ENCODE measurements at places on chromosomes 3 and 15.

DNA sequence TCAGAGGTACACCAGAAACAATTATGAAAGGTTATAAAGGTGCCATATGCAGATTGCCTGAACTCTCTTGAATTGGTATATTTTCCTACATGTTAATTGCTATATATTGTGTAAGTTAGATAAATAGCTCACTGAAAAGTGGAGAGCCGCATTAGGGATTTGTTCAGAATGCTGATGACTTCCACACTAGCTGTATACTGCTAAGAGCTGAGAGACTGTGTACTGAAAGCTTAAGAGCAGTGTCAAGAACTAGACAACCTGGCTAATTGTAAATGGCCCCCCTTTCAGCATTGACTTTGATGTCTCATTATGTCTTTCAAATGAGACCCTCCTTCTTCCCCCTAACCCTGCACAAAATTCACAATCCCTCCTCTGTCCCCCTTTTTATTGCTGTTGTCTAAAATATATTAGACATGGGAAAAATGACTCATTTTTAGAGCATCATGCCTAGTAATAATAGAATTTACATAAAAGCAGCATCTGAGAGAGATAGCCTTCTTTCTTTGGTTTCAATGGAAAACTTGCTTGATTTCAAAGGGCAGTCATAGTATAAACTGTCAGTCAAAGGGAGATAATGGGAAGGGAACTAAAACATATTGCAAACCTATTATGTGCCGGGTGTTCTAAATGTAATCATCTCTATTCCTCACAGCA lies 34.7 kb upstream of the GREM1 start:
- no peak for DNase-seq

DNA sequence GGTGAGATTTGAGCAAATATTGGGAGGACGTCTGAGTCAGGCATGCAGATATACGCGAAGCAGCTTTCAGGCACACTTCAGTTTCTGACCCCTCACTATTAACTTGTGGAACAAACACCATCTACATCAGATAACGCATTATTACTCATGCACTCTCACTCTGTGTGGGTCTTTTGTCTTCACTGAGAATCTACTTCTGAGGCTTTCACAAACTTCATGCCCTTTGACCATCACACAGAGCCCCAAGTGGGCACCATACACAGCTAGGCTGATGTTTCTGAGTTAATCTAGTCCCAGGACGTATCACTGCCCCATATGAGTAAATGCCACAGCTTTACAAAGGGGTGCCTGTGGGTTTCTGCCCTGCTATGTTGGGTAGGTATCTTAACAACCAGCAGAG lies 39.6 kb upstream of the IP6K2 start:
- DNase-seq, result no peak

GRCh38 chr3:112334691-112335433 lies 1.9 kb downstream of the CD200 start:
- DNase-seq, result no peak

DNA sequence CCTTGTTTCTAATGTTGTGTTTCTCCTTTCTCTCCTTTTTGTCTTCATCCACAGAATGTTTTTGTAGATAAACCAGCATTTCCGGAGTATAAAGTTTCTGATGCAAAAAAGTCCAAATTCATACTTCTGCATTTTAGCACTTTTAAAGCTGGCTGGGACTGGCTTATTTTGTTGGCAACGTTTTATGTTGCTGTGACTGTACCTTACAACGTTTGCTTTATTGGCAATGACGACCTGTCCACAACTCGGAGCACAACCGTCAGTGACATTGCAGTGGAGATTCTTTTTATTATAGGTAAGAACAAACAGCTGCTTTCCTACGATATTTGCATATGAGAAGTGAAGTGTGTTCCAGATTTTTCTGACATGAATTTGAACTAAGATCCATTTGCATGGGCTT lies 199.4 kb downstream of the KCNH8 start:
- DNase-seq, result no peak

DNA sequence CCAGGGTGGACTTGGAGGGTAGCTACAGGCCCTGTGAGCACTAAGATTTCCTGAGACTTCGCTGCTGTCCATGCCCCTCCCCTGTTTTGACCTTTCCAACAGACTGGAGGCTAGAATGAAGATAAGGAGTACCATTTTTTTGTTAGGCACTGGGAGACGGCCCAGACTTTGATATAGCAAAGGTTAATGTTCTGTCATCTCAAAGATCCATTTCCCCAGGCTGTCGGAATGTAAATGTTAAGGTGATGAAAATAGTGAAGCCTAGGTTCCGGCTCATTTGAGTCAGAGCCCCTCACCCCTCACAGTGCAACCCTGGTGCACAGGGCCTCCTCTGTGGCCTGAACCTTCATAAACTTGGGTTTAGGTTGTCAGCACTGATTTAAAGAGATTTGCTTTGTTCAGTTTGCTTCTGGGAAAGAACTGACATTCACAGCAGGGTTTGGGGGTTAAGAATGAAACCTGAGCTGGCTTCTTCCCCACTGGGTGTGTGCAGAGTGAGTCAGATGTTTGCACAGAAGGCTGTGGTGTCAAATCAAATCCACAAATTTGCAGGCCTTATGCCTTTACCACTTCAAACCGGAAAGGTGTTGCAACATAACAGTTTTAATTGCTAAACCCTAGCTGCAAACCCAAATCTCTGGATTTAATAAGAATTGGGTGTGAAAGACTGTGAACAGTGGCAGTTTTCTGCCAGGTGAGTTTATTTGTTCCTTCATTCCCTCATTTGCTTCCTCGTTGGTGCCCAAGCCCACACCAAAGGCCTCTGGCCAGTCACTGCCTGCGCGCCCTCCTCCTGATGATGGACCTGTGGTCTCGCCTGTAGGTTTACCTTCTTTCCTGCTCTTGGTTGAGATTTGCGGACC lies 20.6 kb upstream of the KCTD6 start:
- peak; percentile 89 for DNase-seq

DNA sequence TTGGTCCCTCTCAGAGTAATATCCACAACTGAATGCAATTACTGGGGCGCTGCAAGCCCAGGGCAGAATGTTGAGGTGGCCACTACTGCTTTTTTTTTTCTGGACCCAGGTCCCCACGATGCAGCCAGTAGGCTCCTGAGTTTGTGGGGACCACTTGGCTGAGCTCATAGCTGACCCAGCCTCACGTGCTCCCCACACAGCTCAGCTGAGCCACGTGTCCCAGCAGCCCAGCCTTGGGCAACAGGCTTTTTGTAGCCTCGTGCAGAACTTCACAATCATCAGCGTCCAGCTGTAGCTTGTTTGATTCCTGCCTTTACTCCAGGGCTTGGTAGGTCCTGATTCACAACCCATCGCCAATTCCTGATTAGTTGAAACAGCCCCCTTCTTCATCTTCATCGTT lies 117.3 kb downstream of the ETFA start:
- no peak for DNase-seq

DNA sequence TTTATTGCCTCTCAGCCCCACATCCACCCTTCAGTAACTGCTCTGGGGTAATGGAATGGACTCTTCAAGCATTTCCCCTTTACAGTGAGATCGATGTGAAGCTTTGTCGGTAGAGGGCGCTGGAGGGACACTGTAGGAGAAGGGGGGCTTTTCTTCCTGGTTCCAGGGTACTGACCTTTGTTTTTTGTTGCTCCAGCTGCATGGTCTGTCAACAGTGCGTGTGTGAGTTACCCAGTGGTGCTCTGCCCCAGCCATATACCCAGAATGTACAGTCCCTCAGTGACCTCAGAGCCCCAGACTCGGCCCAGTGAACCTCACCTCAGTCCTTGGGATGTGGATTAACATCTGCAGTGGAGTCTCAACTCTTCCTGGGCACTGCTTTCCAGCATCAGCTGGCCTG lies 180.3 kb upstream of the TSC22D2 start:
- DNase-seq, result peak; percentile 70

DNA sequence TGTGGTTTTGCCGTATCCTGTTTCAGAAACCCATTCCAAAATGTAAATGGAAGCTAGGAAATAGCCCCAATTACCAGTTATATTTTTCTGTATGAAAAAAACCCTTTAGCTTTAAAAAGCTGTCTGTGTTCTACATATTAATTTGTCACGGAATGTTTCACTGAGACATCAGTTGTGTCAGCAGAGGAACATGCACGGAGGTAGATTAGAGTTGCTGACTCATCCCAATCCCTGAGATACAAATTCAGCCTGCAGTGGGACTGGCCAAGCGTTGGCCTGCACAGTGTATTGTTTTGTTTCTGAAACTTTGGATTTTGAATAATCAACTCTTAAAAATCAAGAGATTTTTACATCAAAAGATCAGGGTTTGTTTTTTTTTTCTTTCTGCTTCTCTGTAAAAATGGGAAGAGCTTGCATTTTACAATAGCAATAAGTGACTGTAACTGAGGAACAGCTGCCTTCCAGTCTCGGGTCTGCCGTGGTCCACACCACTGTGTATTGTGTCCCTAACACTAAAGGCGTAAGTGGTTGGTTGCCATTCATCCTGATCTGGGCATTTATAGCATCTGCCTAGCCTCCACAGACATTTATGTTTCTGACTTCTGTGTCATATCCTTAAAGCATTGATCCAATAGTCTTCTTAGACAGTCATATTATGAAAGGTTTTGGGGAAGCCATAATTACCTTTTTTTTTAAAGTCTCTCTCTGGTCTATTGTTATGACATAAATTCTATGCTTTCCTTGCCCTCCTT lies 218.1 kb downstream of the ADAMTSL3 start:
- peak; percentile 22 for DNase-seq

- DNase-seq, result no peak
These were observed 78.9 kb upstream of the SKOR1 start for GRCh38 chr15:67746450-67746849.

DNA sequence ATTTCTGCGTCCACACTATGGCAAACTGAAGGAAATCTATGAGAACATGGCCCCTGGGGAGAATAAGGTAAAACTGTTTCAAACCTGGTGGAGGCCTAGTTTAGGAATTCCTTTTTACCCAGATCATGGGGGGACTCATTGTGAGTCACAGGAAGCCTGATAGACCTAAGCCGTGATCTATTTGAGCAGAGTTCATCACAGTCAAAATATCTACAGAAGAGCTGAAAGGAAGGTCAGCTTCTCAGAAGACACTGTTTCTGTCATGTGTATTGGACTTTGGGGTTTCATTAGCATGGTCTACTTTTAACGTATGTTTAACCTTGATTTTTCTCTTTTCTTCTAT lies 1.3 kb downstream of the PSMD2 start:
- DNase-seq, result no peak

DNA sequence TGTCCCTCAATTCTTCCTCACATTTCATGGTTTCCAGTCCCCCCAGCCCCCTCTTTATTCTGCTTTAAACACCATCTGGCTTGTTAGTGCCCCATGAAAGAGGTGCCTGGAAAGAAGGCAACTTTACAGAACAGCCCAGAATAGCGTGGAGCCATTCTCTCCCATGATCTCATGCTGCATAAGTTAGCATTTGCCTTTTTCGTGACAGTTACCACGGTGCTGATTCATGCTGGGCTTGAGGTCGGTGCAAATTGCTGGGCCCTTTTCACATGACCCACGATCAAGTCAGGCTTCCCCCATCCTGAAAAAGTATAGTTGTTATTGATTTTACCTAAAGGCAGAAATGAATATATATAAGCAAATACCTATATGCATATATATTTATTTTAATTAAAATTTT lies 29.6 kb downstream of the SQOR start:
- DNase-seq, result no peak

DNA sequence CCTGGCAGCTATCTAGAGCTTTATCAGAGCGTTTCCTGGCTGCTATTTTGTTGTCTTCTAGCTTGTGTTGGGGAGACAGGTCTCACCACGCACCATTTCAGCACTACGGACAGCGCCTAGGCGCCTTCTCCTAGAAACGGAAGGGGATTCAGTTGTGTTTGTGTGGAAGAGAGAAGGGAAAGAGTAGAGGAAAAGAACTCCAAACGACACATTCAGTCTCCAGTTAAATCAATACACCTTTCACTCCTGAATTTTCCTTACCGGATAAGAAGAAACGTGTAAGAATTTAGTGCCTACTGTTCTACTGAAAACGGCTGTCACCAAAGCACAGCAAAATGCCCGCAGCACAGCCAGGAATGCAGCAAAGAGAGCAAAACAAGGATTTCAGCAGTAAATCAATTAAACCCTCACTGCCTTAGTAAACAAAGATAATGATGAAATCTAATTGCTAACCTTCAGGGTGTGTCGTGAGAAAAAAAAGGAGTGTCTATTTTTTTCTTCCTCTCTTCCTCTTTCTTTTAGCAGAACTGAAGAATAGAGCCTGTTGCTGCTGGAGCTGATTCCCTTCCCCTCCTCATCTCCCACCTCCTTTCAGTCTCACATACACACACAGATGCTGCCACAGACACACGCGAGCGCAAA lies 412 bp upstream of the CTXN2 start:
- DNase-seq, result peak; percentile 41

GRCh38 chr3:151443583-151443982 lies 17.3 kb downstream of the IGSF10 start:
- DNase-seq, result no peak

DNA sequence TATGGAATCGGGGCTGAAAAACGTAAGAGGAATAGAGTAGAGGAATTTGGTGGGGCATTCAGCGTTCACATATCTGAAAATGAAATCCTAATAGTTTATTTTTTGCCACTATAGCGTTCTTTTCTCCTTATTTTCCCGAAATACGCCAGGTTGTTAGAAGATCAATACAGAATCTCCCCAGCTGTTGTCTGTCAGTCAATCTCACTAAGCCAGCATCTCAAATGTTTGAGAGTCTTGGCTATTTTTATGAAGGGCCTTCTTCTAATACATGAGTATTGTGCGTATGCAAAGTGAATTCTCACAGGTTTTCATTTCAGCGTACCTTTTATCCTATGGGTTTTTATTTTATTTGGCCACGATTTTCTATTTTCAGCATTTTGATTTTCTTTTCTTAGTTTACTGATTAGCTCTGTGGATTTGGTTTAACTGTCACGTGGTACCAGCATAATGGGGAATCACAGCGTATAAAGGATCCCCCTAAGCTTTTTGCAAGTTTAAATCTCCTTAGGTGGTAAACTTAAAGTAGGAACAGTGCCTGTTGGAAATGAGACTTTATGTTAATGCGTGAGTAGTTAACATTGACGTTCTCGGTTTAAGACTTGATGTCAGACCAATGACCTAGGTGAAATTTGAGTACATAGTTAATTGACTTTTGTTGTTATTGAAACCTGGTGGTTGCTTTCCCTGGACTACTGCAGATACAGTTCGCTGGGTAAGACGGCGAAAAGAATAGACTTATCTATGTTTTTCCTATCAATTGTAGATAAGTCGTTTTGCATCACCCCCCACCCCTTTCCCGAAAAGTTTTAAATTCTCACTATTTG lies 1.3 kb downstream of the FXR1 start:
- no peak for DNase-seq

DNA sequence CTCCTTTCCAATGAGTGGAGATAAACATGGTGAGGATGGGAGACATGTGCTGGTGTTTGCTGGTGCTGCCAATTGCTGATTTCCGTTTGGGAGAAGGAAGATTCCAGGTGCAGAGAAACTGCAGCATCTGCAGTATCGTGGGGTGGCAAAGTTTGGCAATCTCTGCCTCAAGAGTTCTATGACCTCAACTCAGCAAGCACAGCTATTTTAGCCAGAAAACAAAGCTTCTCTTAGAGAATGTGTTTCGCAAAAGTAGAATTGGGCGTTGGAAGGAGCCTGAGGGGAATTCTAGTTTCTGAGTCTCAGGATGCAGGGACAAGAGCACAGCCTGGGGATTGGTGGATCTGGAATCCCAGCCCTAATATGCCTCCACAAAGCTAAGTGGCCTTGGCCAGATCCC lies 18.2 kb upstream of the SHC4 start:
- DNase-seq, result no peak
